ENCODE measurements at places on chromosomes 3 and 15. TPM values are rescaled to one million over a fixed set of nuclear protein-coding genes. Genes with fewer than 3 reads are reported as not detected.

The POTEB gene
- not detected for total RNA-seq

The ANKRD63 gene
- 2.3 TPM for total RNA-seq

The GOLGA6A gene
- 0.23 TPM for total RNA-seq

The DUOXA2 gene
- not detected for total RNA-seq

The CAPN3 gene
- total RNA-seq = 2.5 TPM

The LRRC31 gene
- total RNA-seq = not detected

The UTS2B gene
- not detected for total RNA-seq

The P2RY12 gene
- total RNA-seq = 56.5 TPM

The GREM1 gene
- total RNA-seq = under 0.01 TPM

The FOXB1 gene
- total RNA-seq = 2.1 TPM

The CLDN11 gene
- total RNA-seq = 18.2 TPM

The RTP3 gene
- not detected for total RNA-seq

The MORC1 gene
- total RNA-seq = 0.23 TPM

The CCDC39 gene
- 3.9 TPM for total RNA-seq

The ACOX2 gene
- total RNA-seq = 5.1 TPM

The WDR93 gene
- 2.1 TPM for total RNA-seq

The GOLGA8J gene
- total RNA-seq = 0.23 TPM

The SIDT1 gene
- 19.6 TPM for total RNA-seq

The KLHL18 gene
- total RNA-seq = 40.1 TPM

The TLR9 gene
- under 0.01 TPM for total RNA-seq

The GASK1A gene
- 9.9 TPM for total RNA-seq

The GOLGA8T gene
- 0.69 TPM for total RNA-seq

The UBAP1L gene
- 5.8 TPM for total RNA-seq

The ISG20 gene
- under 0.01 TPM for total RNA-seq

The ATP13A4 gene
- 30.7 TPM for total RNA-seq

The LINS1 gene
- 31.4 TPM for total RNA-seq

The TMCO5A gene
- total RNA-seq = not detected

The LMAN1L gene
- total RNA-seq = not detected

The SLC24A5 gene
- total RNA-seq = 0.92 TPM

The PPP1R14D gene
- total RNA-seq = not detected

The CHL1 gene
- 745 TPM for total RNA-seq

The RMDN3 gene
- 21.2 TPM for total RNA-seq

The LCMT2 gene
- total RNA-seq = 15.9 TPM

The GABRG3 gene
- total RNA-seq = 42.9 TPM

The LIPC gene
- not detected for total RNA-seq

The ARIH2 gene
- 70.6 TPM for total RNA-seq

The GOLGA8G gene
- total RNA-seq = not detected

The DOCK3 gene
- total RNA-seq = 45.0 TPM

The PCOLCE2 gene
- total RNA-seq = 13.6 TPM

The GPR176 gene
- total RNA-seq = 30.2 TPM

The SAMMSON gene
- 0.23 TPM for total RNA-seq

The SERPINI2 gene
- 3.7 TPM for total RNA-seq

The GUCA1C gene
- total RNA-seq = not detected

The ATP2B2 gene
- total RNA-seq = 73.4 TPM

The UBE2E2 gene
- total RNA-seq = 46.4 TPM

The PLA2G4E gene
- not detected for total RNA-seq

The DAPK2 gene
- 3.7 TPM for total RNA-seq
